ENCODE measurements at places on chromosomes 13 and 19.

DNA sequence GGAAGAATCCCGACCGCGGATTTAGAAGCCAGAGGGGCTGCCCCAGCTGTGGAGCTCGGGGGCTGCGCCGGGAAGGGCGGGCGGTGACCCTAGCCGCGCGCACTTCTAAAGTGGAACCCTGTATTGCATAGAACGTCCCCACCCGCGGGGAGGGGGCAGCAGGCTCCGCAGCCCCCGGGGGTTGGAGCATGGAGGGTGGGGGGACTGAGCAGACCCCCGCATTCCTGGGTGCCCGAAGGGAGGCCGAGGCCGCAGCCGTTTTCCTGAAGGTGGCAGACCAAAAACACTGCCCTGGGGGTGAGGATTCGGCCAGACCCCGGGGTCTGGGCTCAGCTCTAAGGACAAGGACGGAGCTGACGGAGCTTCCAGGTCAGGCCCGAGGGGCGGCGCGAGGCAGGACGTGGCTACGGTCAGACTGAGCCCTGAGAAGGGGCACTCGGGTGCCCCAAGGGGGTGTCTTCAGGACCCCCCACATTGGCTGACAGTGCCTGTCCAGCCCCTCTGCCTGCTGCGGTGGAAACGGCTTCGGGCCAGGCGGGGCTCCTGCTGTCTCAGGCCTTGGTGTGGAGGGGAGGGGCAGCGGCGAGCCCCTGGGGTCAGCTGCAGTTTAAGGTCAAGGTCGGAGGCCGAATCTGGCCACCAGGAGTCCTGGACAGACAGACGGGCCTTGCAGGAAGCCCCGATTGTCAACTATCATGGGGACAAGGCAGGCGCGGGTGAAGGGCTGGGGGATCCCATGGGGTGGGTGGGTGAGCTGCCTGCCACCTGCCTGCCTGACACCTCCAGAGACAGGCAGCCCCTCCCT, 12.6 kb downstream of the MKNK2 start:
- no peak for DNase-seq

DNA sequence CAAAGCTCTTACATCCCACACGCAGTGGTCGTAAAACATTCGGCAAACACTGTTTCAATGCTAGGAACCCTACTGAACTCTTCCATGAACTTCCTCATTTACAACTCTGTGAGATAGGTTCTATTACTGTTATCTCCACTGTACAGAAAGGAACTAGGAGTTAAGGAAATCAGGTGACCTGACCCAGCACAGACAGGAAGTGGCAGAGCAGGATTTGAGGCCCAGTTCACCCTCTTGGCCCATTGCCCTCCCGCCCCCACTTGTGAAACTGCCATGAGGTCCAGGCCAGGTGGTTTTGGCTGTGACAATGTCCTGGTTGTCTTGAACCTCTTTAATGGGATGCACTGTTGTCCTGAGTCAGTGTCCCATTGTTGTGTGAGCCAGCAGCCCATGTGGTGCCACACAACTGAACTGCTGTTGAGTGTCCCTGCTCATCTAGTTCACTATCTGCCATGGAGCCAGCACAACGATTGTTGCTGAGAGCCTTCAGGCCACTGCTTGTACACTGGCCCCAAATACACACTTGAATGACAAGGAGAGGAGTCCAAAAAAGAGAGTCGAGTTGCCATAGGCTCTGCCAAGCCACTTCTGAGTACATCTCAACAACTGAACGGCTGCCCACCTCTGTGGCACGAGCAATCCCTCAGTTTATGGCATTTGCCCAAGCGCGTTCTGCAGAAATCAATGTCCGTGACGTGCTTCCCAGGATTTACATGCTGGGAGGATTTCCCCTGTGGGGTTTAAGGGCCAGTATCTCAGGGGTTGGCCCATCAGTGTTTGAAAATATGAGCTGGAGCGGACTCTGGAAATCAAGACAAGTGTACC, 484.6 kb downstream of the TSHZ3 start:
- no peak for DNase-seq

DNA sequence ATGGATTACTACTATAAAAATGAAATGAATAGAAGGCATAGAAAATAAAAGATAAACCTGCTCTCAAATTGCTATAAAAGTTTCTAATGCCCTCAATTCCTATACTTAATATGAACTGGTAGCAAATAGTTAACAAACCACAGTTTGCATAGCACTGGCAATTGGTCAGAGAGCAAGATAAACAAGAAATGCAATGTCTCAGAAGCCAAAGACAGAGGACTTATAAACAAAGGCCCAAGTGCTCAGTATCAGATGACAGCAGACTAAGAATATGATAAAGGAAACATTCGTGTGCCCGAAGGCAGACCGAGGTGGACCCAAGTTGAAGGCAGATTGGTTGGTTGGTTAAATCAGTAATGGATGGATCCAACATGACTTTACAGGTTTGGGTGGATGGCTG, 50.6 kb downstream of the IPO5 start:
- DNase-seq, result peak; percentile 15

DNA sequence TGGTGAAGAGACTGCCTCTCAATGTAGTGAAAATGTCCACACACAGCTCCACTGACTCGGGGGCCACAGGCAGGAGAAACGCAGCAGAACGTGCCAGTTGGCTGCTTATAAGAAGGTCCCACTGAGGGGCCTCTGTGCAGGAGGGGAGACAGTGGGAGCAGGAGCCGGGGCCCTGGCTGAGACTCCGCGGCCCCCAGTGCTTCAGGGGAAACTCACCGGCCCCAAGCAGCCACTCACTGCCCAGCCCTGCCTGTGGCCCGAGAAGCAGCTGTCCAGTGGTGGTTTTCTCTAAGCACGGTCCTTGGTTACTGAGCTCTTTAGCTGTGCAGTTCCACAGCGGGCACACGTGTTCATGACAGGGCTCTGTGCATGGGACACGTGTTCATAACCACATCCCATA, 91.9 kb upstream of the MCF2L start:
- DNase-seq, result no peak

DNA sequence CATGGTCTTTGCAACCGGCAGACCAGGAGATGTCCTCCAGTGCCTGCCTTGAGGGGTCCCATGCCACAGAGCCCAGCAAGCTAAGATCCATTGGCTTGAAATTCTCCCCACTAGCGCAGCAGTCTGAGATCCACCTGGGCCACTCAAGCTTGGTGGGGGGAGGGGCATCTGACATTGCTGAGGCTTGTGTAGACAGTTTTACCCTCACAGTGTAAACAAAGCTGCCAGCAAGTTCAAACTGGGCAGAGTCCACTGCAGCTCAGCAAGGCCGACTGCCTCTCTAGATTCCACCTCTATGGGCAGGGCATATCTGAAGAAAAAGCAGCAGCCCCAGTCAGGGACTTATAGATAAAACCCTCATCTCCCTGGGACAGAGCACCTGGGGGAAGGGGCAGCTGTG, 32.0 kb upstream of the ITM2B start:
- peak; percentile 18 for DNase-seq

DNA sequence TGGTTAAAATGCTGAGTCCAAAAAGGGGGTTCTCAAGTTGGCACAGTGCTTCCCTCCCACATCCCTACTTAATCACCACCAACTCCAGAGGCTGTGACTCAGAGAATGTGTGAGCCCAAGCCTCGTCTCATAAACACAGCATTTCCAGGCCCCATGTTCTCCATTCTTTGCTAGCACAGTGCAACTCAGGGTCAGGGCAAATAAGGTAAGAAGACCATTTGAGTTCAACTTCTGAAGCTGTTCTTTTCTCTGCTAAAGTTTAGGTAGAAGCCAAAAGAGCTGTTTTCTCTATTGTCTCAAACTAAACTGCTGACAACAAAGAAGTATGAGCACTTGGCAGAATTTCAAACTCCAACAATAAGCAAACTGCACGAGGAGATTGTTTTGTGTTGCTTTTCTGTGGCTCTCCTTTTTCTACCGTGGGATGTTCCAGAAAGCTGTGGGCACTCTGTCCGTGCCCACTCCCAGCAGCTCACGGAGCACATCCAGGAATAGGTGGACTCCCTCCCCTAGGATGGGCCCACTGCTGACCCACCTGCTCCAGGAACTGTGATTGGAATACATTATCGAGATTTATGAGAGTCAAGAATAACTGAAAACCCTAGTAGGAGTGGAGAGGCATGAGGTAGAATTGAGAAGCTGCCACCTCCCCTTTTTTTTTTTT, 494.3 kb downstream of the COG6 start:
- DNase-seq, result peak; percentile 89

DNA sequence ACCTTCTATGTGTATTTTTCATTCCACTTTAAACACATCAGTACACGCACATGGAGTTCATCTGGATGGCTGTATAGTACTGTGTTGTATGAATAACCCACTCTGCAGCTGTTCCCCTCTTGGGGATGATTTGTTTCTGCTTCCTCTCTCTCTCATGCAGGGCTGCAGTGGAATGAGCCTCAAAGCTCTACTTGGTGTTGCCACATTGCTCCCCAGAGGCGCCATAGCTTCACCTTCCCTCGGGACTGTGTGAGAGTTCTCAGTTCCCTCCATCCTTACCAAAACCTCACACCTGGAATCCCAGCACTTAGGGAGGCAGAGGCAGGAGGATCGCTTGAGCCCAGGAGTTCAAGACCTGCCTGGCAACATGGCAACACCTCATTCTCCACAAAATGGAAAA, 28.4 kb upstream of the GPR183 start:
- DNase-seq, result no peak

- no peak for DNase-seq
Observed at GRCh38 chr13:77558016-77558415, 22.5 kb downstream of the SCEL start.

GRCh38 chr13:109146912-109147647, 517.7 kb downstream of the MYO16 start:
- peak; percentile 98 for DNase-seq

DNA sequence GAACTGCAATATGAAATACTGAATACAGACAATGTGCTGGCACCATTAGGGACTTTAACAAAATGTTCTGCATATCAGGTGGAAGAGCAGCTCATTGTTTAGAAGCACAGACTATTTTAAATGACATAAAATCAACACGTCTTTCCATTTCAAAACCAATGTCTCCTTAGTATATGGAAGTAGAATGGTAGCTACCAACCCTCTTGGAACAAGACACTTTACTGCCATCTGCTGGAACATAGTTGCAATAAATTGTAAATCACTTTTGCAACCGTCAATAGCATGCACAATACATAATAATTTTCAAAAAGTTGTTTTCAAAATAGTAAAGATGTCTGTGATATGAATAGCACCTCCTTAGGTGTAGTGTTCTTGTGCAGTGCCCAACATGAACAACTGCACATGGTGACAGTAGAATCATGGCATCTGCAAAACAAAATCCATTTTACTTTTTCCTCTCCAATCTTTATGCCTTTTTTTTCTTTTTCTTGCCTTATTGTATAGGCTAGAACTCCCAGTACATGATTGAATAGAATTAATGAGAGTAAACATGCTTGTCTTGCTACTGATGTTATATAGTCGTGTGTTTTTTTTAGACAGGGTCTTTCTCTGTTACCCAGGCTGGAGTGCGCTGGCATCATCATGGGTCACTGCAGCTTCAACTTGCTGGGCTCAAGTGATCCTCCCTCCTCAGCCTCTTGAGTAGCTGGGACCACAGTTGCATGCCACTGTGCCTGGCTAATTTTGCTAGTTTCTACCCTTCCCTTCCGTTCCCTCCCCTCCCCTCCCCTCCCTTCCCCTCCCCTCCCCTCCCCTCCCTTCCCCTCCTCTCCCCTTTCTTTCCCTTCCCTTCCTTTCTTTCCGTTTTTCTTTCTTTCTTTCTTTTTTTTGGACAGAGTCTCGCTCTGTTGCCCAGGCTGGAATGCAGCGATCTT, 7.8 kb upstream of the LYPD5 start:
- DNase-seq, result peak; percentile 67

DNA sequence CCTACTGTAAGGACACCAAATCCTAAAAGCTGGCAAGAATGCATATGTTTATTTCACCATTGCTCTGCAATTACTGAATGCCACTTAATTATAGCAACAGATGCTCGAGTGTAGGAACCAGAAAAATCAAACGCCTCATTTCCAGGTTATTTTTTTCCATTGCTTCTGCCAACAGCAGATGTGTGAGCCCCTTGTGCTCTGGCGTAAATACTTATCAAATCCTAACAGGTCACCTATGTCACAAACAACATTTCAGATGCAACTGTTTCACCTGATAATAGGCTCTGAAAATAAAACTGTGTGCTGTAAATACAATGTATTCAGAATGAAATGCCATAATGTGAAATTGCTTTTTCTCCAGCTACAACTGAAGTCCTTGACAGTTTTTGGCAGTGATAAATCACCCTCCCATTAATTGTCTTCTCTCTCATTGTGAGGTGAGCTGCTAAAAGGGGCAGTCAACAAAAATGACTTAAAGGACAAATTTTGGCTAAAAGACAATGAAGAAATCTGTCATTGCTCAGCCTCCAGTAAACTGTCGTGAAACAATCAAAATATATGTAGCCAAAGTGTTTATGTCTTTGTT, 344.0 kb downstream of the DACH1 start:
- DNase-seq, result no peak

DNA sequence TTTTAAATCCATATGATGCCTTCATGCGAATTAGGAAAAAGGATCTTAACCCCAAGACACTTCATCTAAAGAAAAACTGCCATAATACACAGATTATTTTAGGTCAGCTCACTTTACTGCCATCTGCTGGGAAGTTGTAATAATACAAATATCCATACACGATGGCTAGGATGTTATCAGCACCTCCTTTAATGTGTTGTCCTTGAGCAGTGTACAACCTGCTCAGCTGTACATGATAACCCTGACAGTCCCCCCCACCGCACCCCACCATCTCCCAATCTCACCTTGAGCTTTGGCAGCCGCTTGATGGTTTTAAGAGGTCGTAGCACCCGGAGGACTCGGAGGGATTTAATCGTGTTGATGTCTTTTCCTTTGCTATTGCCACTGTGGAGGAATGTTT, 112.2 kb downstream of the IER2 start:
- peak; percentile 54 for DNase-seq

Measured in bronchial epithelial cell (primary cell).